SW 1271 (cell line): ENCODE measurements at places on chromosomes 6 and 20.

- no peak for DNase-seq
These were observed 6.0 kb upstream of the QKI start for GRCh38 chr6:163408352-163408991.

GRCh38 chr6:130994319-130995097 lies 68.5 kb downstream of the EPB41L2 start:
- no peak for DNase-seq

DNA sequence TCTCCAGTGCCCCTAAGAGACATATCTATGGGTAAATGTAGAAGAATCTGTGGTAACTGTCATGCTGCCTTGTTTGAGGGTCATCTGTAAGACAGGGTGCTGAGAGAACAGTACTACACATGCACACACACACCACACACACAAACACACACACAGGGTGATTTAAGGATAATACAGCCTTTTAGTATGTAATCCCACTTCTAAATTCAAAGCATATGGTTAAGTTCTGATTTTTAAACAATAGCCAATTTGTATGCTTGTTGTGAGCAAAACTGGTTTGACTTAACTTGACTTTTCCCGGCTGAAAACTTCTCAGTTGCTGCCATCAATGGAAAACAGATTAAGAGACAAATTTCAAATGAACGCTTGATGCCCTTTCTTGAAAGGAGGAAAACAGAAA lies 241.8 kb downstream of the ADGRG6 start:
- no peak for DNase-seq

GRCh38 chr6:5241252-5241651 lies 19.5 kb downstream of the LYRM4 start:
- no peak for DNase-seq

DNA sequence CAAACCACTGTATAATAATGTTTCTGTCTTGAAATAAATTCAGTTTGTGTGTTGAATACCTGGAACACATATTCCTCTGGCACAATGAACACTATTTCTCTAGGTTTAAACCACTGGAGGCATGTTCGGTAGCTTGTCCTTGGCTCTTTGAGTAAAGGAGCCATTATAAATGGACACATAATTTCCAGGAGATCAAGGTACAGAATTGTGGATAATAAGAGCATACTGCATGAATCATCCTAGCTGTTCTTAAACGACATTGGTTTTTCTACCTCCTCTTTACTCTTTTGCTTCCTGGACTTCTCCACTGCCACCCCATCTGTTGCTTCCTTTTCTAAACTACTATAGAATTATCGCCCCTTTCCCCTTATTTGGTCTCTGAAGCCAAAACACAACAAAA lies 1.2 kb downstream of the CENPW start:
- no peak for DNase-seq

- no peak for DNase-seq
These were observed 78.1 kb upstream of the FAM83B start for GRCh38 chr6:54768494-54768893.
